ENCODE measurements at places on chromosomes 6 and 20.

DNA sequence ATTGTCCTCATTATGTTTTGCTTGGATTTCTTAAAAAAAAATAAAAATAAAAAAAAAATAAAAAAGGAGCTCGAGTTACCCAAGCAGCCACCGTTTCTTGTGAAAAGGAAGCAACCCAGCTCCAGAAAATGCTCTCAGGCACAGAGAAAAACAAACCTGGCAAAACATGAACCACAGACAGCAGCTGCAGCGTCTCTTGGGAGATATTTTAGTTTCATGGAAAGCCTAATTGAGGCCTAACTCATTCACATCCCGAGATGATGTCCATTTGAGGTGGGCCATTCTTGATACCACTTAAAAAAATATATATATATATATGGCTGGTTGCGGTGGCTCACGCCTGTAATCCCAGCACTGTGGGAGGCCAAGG lies 13.7 kb upstream of the MRAP2 start:
- no peak for DNase-seq

DNA sequence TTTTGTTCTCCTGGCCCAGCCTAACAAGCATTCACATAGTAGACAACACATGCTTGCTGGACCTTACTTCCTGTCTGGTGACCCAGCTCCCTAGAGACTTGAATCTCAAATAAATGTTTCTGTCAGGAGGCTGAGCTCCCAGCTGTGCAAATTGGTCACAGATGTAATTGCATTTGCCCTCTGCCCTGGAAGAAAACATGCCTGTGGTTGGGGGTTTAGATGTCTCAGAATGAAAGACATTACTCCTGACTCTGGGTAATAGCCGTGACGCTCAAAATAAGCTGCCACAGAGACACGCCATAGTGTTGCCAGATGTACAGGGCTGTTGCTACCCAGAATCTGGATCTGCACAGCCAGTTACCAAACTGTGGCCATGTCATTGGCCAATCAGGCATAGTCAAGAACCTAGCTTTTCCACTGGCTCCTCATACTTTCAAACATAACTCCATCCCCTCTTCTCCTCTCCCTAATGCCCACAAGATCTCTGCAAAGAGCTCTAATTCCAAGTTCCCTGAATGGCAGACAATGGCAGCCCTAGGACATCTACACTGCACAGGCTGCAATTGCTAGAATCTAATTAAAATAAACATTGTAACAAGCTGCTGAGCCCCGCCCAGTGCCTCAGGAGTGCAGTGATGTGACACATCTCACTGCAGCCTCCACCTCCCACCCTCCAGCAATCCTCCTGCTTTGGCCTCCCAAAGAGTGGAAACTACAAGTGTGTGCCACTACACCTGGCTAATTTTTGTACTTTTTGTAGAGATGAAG lies 32.8 kb upstream of the GMPR start:
- no peak for DNase-seq

- no peak for DNase-seq
Measured at GRCh38 chr20:52444455-52444854, 252.9 kb upstream of the ZFP64 start.

DNA sequence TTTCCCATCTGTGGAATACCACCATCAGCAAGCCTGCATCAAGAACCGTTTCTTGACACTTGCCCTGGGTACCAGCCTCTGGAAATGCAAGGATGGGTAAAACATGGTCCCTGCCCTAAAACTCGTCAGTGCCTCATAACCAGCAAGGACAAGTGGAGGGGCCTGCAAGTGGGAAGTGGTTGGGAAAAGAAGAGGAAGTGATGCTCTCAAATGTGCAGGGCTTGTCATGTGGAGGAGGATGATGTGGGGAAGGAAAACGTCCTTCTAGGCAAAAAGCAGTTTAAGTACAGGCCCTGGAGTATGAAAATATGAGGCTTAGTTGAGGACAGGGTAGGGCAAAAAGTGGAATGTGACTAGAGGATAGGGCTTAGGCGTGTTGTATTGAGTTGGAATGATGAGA lies 19.0 kb downstream of the RREB1 start:
- no peak for DNase-seq

GRCh38 chr20:48285656-48286055 lies 500.4 kb upstream of the SULF2 start:
- no peak for DNase-seq

DNA sequence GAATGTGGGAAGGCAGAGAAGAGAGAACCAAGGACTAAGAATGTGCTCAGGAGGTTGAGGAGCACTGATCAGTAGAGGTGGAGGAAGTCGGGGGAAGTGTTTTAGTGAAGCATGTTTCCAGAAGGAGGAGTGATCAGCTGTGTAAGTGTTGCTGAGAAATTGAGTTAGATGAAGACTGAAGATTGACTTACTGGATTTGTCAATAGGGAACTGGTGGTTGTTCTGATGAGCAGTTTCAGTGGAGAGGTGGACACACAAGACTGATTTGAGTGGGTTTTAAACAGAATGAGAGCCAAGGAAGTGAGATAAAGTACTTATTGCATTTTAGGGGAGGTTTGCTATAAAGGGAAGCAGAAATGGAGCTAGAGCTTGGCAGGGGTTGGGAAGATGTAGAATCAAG lies 182.6 kb downstream of the CDKAL1 start:
- DNase-seq, result no peak

- DNase-seq, result no peak
Measured at GRCh38 chr6:5744497-5744896, 262.2 kb downstream of the NRN1 start.

GRCh38 chr6:142716097-142716496 lies 228.9 kb downstream of the HIVEP2 start:
- DNase-seq, result no peak

GRCh38 chr6:145096846-145097245 lies 638.5 kb downstream of the EPM2A start:
- DNase-seq, result no peak

DNA sequence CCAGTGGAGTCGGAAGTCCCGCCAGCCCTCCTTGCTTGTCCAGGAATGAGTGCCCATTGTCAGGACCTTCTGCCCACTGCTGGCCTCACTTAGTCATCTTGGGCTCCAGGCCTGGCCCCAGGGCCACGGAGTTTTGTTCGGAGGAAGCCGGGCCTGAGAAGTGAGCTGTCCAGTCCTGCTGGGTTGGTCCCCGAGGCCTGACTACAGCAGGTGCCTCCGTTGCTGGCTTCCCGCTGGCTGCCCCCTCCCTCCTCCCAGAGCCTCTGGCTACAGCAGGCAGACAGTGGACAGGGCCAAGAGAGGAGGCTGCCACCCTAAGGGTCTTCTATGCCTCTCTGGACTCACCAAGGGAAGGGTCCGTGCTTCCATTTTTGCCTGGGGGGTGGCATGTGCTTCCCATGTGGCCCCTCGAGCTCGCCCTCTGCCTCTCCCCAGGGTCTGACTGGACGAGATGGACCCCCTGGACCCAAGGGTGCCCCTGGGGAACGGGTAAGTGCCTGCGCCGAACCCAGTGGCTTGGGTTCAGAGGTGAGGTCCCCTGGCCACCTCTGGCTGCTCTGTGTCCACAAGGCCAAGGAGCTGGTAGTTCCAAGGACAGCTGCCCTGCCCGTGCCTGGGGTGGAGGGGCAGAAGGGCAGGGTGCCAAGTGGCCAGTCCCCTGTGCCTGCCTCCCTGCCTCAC lies 2.8 kb downstream of the COL9A3 start:
- DNase-seq, result no peak

DNA sequence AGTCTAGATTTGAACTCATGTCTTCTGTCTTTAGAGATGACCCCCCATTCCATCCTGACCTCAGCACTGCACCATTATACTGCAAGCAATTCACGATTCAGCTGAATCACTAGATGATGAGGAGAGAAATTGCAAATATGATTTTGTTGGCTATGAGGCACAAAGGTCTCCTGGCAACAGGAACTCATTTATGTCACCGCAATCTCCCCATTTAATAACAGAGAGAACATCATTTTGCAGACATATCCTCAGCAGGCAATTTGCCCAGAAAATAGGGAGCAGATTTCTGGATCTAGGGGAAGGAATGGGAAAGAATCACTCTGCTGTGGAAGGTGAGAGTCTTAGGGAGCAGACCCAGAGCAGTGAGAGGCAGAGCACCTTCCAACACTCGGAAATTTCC lies 303.0 kb downstream of the PAX1 start:
- no peak for DNase-seq

DNA sequence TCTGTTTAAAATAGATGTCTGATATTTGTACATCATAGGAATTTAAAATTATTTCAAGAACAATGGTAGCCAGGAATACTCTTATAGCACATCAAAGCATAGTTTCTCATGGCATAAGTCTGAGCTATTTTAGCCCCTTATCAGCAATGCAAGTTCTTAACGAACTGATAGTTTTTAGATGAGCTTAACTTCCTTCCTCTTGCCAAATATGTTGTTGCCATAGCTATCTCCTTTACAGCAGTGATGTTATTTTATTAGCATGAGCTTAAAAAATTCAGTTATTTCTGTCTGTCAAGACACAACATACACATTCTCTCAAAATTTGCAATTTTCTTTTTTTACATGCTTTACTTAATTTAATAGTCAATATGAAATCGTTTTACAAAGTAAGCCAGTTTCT lies 867.2 kb downstream of the PHF3 start:
- DNase-seq, result no peak

- DNase-seq, result no peak
Measured at GRCh38 chr6:161137839-161138542, 135.9 kb downstream of the AGPAT4 start.

GRCh38 chr6:3233321-3233720 lies 5.9 kb upstream of the TUBB2B start:
- no peak for DNase-seq

DNA sequence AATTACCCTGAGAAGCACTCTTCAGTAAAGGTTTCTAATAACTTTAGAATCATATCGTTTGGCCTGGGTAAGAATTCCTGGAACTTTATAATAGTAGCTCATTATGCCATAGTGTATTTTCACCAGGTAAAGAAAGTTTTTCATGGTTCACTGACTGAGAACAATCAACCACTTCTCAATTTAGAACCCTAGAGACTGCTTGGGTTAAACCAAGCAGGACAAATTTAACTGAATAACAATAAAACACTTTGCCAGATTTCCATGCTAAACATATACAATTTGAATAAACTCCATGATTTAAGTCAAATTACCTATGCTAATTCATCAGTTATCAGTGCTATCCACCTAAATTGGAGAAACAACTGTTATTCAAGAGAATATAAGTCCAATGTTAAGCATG lies 99.4 kb downstream of the PLG start:
- no peak for DNase-seq

DNA sequence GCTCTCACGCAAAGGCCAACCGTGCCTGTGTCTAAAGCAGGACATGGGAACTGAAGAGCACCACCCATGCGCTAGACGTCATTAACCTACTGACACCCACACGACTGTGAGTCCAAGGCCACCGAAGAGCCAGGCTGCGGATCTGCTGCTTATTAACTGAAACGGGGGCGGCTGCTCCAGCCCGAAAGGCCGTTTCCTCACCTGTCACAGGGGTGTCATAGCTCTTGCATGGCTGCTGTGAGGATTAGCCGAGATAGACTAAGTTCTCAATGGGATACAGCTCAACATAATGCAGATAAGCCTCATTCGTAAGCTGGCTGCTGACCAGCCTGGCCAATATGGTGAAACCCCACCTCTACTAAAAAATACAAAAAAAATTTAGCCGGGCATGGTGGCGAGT lies 26.7 kb downstream of the OVOL2 start:
- DNase-seq, result no peak

DNA sequence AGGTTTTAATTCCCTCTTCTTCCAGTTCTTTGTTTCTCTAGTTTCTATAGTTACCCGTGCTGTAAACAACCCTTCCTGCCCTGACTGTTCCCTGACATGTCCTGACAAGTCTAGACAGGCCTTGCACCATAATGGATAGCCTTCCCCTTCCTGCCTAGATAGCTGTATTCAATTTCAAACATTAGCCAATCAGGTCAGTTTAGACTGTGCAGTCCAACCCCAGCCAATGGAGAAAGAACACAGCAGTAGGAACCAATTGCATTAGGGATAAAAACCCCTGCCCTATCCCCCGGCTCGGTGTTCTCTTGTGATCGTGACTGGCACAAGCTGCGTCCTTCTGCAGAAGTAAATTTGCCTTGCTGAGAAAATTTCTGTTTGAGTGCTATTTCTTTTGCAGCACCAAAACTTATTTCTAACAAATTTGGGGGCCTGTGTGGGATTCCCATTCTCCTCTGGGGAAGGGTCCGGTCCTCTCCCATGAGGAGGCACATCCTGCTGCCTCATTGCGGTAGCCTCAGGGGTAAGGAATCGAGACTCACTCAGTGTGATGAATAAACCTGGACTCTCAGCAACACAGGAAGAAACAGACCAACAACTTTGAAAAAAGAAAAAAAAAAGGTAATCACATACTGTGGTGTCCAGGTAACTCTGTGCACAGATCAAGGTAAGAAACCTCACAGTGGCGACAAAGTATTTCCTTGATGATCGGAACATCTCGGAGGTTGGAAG lies 248.7 kb upstream of the ECI2 start:
- DNase-seq, result no peak

- DNase-seq, result no peak
Measured at GRCh38 chr6:125947615-125948014, 9.0 kb upstream of the HINT3 start.

DNA sequence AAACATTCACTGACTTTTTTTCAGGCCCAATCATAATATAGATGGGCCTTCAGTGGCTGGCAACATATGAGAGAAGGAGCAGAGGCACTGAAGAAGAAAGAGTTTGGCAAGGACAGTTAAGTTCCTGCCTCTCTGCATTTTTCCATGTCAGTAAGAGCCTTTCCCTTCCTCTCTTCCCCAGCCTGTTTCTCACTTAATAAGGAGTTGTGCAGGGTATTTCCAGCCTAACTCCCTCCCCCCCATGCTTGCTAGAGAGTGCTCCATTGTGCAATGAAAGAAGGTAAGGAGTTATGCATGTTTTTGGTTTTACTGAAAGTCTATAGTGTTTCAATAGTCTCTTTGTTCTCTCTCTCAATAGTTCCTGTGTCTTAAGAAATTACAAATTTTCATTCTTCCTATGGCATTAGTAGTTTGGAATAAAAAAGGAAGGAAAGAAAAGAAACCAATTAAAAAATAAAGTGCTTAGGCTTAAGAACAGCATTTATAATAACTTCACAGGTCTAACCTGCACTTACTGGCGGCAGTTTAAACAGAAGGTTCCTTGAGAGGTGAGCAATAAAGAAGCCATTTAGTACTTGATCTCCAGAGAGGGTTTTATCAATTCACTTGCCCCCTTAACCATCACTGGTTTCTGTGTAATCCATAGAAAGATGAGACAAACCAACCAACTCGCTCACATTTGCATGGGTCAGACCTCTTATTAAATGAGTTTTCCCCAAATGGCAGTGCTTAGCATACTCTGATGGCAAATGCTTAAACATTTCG lies 251.1 kb downstream of the PTPRT start:
- DNase-seq, result no peak

Measured in ovary (tissue), 10 donors.